ENCODE measurements at places on chromosomes 12 and 14.
A peak's percentile ranks its signal among the peaks of the same experiment; 100 is the strongest.

- DNase-seq, result no peak
Measured at GRCh38 chr12:122029620-122030423, 8.1 kb downstream of the BCL7A start.

DNA sequence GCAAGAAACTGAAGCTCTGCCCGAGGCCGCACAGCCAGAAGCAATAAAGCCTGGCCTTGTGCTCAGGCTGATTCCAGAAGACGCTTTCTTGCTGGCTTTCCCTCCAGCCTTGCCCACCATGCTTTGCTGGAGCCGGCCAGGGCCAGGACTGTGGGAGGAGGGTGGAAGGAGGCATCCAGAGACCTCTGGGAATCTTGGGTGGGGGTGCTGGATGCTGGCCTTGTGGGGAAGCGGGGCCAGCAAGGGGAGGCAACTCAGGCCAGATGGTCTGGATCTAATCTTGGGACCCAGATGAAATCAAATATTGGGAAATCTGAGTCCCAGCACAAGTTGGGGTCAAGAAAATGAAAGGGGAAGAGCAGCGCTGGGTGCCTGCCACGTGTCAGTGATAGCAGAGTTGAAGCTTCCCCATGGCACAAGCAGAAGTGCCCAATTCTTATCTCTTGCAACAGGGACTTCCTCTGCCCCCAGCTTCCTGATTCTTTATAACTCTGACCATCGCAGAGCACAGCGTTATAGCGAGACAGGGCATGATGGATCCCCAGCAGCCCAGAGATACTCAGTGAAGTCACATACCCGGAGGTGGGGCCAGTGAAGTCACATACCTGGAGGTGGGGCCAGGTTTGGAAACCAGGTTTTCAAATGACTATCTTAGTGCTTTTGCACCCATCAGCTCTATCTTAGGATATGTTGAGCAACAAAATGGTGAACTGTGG, 6.4 kb upstream of the RABGGTA start:
- no peak for DNase-seq

DNA sequence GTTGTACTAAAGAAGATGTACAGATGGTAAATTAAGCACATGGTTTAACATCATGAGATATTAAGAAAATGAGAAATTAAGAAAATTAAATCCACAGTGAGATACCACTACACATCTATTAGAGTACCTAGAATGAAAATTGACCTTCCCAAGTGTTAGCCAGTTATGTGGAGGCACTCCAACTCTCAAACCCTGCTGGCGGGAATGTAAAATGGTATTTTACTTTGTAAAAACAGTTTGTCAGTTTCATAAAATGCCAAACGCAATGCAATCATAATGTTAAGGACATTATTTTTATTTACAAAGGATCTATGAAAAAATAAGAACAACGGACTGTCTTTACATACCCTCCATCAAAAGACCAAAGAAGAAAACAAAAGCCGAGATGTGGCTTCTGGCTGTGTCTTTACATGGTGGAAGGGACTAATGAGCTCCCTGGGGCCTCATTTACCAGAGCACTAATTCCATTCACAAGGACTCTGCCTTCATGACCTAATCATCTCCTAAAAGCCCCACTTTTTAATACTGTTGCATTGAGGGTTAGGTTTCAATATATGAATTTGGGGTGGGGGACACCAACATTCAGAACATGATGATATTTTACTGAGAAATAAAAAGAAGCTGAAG, 1178.7 kb downstream of the AACS start:
- DNase-seq, result no peak

- no peak for DNase-seq
Measured at GRCh38 chr14:101350691-101351090, 210.6 kb upstream of the DIO3 start.

GRCh38 chr12:115375186-115375991, 691.4 kb upstream of the TBX3 start:
- DNase-seq, result no peak

GRCh38 chr12:6195665-6196535, 4.3 kb upstream of the CD9 start:
- DNase-seq, result peak; percentile 98

- DNase-seq, result no peak
Measured at GRCh38 chr12:65248656-65249633, 29.5 kb upstream of the MSRB3 start.

GRCh38 chr12:124242529-124243065, 52.3 kb upstream of the RFLNA start:
- DNase-seq, result no peak

DNA sequence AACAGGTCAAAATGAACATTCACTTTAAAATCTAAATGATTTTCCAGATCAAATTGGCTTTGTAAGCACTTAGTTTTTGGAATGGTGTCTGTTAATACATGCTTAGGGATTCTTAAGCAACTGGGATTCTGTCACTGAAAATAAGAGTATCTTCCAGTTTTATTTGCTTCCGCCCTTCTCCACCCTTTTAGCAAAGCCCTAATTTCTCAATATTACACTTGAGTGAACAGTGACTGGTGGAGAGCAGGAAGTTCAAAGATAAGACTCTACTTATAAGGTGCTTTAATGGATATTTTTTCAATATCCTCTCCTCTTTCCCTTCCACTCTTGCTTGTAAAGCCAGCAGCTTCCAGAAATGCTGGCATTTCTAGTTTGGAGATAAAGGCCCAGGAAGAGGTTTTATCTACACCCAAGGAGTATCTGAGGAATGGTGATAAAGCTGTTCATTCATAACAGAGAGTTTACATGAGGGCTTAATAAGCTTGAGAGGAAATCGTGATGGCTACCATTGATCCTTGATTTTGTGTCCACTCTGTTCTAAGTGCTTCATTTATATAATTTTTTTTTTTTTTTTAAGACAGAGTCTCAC, 265.9 kb upstream of the PRICKLE1 start:
- DNase-seq, result no peak

GRCh38 chr12:113244047-113244460, 22.8 kb downstream of the TPCN1 start:
- DNase-seq, result no peak

DNA sequence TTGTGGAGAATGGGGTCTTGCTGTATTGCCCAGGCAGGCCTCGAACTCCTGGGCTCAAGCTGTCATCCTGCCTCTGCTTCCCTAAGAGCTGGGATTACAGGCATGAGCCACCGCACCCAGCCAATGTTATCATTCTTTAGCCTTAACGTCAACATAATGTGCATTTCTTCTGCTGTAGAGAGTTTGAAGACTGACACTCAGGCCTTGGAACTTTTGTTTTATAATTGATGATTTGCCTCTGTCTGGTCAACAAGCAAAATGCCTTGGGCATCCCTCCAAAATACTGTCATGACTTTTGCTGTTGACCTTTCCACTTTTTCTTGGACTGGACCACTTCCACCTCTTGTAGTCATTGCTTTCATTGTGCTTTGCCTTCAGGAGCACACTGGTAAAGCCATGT, 29.0 kb downstream of the FAM234B start:
- no peak for DNase-seq

DNA sequence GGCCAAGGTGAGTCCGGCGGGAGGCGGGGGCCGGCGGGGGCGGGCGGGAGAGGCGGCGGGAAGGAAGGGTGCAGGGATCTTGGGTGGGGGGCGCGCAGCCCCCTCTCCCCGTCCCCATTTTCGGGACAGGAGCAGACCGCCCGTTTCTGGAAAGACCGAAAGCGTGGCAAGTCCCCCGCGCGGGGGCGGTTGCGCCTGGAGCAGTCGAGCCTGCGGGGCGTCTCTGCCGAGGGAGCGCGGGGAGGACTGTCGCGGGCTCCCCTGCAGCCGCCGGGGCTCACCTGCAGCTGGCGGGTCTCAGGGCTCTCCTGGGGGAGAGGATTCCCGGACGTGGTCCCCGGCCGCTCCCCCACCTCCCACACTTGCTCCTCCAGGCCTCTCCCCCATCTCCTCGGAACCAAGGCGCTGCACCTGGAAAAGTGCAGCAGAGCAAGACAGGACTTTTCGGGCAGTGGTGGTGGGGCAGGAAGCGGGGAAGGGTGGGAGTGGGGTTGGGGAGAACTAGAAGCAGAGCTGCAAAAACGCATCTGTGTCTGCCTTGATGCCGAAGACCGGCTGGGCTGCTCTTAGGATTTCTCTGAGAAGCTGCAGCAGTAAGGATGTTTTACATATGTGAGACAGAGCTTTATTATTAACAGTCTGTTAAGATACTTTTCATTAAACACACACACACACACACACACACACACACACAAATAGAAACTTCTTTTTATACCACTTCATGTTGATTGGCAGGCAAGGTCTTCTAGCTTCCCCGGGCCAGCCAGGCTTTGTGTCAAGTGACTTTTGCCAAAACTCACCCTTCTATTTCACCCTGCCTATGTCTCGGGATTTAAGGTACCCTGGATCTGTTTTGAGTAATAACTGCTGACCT, 677 bp downstream of the C12orf75 start:
- peak; percentile 34 for DNase-seq

DNA sequence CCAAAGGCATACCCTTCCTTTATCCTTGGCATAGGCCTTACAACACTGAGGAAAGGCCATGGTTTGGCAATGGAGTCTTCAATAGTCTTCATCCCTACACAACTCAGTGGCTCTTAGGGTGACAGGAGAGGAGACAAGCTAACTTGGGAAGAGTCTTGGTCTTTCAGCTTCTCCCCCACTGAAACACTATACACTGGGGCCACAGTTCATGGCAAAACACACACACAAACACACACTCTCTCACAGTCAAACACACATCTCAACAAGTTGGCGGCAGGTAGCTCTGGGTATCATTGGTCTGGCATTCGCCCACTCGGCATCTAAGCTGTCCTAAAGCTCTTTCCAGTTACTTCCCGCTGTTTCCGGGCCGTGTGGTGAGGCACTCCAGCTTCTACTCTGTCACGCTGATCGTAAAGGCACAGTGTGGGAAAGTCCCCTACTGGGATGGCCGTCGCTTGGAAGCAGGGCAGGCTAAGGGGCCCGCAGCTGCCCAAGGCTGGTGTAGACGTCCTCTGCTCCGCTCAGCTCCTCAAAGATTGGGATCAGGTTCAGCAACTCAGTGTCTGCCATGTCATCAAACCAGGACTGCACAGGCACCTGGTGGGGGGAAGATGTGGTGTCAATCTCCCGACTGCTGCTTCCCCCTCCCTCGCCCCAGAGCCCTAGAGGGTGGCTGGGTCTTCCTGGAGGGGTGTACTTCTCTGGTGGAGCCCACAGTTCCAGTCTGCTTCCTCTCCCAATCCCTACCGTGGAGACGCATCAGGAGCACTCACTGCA, 4.8 kb upstream of the AVIL start:
- DNase-seq, result no peak

- no peak for DNase-seq
Measured at GRCh38 chr14:29493849-29494248, 433.8 kb downstream of the PRKD1 start.

- DNase-seq, result no peak
Measured at GRCh38 chr12:90038289-90038688, 329.7 kb upstream of the ATP2B1 start.

DNA sequence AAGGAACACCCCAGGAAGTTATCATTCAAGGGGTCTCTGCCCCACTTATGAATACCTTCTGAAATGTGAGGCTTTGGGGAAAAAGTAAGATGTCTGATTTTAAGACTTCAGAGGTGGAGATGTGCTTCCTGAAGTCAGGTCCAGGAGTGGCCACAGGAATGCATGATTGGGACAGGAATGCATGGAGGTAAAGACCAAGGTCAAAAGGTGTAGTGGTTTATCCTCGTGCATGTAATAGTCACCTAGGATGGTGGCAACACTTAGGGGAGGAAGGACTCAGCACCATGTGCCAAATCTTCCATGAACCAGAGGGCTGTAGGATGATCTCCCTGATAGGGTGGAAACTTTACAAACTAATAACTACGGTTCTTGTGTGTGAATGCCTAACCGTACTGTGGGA, 217.3 kb downstream of the C12orf75 start:
- no peak for DNase-seq

- DNase-seq, result no peak
Measured at GRCh38 chr14:99119554-99120525, 152.2 kb downstream of the BCL11B start.

DNA sequence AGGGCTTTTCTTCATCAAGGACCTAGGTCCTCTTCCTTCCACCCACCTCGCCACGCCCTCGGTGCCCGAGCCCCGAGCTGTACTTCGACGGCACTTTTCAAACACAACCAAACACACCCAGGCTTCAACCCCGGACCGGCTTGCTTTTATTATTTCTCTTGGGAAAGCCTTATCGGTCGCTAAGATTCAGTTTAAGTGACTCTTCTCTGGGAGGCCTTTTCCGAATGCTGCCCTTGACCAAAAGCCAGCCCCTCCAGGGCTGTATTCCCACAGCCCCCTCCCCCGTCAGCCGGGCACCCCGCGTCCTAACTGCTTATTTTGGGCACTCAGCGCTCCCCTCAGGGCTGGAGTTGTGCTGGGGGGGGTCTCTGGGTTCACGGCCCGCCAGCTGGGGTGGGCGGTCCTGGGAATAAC, 644 bp upstream of the PPP4R4 start:
- DNase-seq, result no peak

DNA sequence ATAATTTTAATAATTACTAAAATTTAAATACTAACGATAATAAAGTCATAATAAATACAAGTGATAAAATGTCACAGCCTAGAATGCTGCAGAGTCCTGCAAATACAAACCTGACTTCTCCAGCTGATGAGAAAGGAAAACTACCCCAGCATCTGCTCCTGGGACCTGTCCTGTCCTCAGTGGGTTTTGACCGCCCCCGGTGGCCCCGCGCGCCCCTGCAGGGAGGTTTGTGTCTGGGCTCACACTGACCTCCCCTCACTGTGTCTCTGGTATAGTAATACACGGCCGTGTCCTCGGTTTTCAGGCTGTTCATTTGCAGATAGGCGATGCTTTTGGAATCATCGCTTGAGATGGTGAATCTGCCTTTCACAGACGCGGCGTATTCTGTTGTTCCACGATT, 1139.4 kb downstream of the TMEM121 start:
- no peak for DNase-seq

DNA sequence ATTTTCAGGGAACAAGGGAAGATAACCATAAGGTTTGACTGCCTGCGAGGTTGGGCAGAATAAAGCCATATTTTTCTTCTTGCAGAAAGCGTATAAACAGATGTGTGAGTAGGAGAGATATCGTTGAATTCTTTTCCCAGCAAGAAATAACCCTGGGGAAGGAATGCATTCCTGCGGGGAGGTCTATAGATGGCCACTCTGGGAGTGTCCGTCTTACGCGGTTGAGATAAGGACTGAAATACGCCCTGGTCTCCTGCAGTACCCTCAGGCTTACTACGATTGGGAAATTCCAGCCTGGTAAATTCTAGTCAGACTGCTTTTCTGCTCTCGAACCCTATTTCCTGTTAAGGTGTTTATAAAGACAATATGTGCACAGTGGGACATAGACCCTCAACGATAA, 225.0 kb downstream of the LRIG3 start:
- no peak for DNase-seq

DNA sequence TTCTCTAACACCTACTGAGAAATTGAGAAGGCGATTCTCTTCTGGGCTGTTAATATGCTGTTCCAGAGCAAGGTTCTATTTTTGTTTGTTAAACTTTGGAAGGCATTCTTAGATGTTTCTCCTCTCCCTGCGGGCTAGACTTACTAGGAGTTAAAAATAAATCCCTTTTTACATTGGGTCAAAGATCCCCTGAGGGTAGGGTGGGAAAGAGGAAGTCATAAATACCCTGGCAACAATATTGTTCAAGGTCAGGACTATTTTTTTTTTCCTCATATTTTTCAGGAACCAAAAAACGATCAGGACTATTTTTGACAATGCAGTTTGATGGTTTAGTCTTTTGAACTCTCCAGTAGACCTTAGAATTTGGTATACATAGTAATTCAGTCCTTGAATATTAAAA, 12.0 kb upstream of the SLC2A14 start:
- no peak for DNase-seq

GRCh38 chr14:104794099-104794498, 1.4 kb downstream of the AKT1 start:
- DNase-seq, result peak; percentile 34

GRCh38 chr14:51386983-51387735, 147.1 kb downstream of the TMX1 start:
- no peak for DNase-seq

- DNase-seq, result no peak
Measured at GRCh38 chr14:94501588-94502516, 7.4 kb downstream of the SERPINA12 start.
